Esophagus squamous epithelium (tissue), 5 donors: ENCODE measurements at places on chromosomes 12 and 14. TPM values are rescaled to one million over a fixed set of nuclear protein-coding genes. Genes with fewer than 3 reads are reported as not detected.
A peak's percentile ranks its signal among the peaks of the same experiment; 100 is the strongest.

- no peak for DNase-seq
These were observed 40.6 kb downstream of the ATF7 start for GRCh38 chr12:53585448-53586125.

- no peak for DNase-seq
These were observed 311.0 kb downstream of the NOVA1 start for GRCh38 chr14:26286913-26287205.

- no peak for DNase-seq
These were observed 56.7 kb downstream of the FOXG1 start for GRCh38 chr14:28823245-28823644.

DNA sequence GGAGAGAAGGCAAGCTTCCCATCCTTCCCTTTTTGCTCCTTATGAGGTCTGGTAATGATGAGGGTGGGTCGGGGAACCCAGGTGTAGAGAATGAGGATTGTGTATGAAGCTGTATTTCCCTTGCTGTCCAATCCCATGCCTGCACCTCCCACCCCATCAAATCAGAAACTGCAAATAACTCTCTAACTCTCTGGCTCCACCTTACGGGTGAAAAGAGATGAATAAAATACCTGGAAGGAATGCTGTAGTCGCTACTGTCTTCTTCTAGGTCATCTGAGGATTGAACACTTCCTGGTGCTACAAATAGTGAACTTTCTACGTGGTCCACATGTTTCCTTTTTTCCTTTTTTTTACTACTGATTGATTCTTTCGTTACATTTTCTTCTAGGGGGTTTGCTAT lies 38.9 kb upstream of the DICER1 start:
- no peak for DNase-seq

DNA sequence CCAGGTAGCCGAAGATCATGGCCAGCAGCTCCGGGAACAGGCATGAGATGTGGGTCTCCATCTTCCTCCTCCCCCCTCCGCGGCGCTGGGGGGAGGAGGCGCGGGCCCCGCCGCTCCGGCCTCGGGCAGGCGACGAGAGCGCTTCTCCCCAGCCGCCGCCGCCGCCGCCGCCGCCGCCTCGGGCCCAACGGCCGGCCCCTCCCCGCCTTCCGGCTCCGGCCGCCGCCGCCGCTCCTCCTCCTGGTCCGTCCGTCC lies 448 bp downstream of the FBXL14 start:
- DNase-seq: no peak

- no peak for DNase-seq
These were observed 41.3 kb downstream of the HNRNPC start for GRCh38 chr14:21227981-21228380.

DNA sequence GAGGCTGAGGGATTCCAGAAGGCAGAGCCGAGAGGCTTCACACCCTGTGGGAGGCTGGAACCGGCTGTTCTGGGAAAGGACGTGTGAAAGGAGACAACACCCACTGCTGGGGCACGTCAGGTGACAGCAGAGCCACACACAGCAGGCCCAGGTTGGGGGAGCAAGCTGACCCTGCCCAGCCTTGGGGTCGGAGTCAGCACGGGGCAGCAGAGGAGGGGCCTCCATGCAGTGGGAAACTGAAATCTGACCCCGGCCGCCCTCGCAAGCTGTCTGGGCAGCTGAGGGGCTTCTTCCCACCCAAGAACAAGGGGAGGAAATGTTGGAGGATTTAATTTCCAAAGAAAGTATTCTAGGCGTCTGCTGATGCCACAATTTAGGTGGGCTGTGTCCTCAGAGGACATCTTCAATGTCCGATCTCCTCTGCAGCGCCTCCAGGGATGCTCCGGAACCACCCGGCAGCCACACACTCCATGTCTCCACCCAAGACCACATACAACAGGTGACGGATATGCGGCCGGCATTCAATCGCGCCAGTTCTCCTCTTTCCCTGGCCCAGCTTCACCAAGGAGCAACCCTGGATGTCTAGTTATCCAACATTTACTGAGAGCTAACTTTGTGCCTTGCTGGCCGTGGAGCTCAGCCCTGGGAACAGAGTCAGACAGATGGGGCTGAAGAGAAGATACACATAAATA lies 30.7 kb downstream of the SNRNP35 start:
- no peak for DNase-seq

- DNase-seq: no peak
These were observed 1.6 kb downstream of the GSG1 start for GRCh38 chr12:13101821-13102375.

GRCh38 chr14:89399157-89399556 lies 17.9 kb downstream of the FOXN3 start:
- DNase-seq: no peak

GRCh38 chr12:9727813-9728212 lies 5.1 kb downstream of the CLECL1 start:
- DNase-seq: no peak

DNA sequence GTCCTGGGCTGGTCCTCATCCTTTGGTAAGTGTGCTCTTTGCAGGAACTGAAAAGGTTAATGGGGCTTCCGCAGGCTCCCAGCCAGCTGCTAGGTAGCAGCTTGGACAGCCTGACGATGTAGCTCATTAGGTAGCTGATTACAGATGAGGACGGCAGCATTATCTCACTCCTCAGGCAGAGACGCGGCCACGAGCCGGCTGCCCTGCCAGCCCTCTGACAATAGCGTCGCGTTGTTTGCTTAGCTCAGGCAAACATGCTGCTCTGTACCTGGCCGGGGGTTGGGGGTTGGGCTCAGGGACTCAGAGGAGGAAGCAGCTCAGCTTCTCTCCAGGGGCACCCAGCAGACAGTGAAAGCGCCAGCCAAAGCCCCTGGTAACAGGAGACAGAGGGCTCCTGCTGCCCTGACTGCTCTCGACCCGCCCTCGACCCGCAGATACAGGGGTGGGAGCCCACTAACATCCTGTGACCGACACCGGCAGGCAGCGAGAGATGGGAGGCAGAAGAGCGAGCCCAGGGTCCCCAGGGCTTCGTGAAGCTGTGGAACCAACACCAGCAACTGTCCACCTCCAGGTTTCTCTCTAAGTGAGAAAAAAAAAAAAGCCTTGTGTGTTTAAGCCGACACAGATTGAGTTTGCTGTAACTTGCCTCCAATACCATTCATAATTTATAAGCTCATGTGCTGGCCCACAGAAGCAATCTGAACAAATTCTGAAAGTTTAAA lies 53.4 kb upstream of the DLK1 start:
- DNase-seq: no peak

DNA sequence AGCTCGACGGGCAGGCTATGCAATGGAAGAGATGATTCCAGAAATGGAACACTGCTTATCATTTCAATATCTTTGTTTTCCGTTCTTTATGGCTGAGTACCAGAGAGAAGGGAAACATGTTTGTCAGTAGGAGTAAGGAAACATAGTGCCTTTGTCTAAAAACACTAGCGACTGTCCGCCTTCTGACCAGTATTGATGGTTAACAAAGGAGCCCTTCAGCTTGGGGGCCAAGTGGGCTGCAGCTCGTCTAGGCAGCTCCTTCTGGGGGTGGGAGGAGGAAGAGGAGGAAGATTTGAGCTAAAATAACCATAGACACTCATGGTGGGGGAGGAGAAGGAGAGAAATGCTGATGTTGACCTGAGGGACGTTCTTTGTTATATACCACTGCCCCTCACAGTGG lies 15.0 kb downstream of the COQ5 start:
- no peak for DNase-seq

DNA sequence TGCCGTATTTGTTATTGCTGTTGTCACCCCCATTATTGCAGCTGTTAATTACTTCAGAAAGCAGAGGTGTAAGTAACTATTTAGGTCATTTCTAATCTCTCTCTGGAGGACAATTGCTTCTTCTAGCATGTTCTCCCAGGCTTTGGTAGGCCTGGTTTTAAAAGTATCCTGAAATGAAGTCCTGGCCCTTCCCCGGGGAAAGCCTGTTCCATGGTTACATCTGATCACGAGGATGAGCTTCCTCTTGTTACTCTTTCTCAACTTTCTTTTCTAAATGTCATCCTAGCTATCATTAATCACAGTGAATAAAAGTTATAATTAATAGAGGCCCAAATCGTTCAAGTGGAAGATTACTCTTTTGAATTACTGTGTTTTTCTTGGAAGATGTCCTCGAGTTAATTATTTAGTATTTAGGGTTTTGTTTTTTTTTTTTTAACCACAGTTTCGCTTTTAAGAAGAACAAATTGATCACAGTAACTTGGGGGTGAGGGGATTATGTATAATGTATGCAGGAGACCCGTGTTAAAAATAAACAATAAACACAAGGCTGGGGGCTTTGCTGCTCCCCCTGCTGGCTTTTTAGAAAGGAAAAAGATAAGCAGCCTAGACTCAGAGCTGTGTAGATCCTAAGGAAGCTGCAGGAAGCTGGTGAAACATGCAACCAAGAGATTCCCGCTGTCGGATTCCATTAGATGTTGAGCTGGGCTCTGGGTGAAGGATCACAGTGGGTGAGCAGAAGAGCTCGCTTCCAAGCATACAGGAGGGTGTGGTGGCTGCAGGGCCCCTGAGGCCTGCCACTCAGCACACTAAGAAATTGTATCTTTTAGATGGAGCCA lies 420.1 kb downstream of the FUT8 start:
- DNase-seq: no peak

DNA sequence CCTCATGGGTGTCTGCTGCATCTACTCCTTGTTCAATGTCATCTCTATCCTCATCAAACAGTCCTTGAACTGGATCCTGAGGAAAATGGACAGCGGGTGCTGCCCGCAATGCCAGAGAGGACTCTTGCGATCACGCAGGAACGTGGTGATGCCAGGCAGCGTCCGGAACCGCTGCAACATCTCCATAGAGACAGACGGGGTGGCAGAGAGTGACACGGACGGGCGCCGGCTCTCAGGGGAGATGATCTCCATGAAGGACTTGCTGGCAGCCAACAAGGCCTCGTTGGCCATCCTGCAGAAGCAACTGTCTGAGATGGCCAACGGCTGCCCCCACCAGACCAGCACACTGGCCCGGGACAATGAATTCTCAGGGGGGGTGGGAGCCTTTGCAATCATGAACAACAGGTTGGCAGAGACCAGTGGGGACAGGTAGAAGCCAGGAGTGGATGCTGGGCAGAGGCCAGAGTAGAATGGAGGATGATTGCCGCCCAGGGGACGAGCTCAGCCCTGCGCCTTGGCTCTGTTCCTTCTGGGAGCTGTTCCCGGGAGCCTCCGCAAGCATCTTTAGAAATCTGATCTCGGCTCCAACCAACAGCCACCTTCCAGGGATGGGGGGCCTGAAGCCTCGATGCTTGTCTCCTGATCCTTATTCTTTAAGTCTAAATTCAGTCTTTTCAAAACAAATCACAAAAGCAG lies 71.6 kb upstream of the PSMC1 start:
- DNase-seq: no peak

- no peak for DNase-seq
These were observed 224.6 kb upstream of the FOXN3 start for GRCh38 chr14:89641495-89642175.

DNA sequence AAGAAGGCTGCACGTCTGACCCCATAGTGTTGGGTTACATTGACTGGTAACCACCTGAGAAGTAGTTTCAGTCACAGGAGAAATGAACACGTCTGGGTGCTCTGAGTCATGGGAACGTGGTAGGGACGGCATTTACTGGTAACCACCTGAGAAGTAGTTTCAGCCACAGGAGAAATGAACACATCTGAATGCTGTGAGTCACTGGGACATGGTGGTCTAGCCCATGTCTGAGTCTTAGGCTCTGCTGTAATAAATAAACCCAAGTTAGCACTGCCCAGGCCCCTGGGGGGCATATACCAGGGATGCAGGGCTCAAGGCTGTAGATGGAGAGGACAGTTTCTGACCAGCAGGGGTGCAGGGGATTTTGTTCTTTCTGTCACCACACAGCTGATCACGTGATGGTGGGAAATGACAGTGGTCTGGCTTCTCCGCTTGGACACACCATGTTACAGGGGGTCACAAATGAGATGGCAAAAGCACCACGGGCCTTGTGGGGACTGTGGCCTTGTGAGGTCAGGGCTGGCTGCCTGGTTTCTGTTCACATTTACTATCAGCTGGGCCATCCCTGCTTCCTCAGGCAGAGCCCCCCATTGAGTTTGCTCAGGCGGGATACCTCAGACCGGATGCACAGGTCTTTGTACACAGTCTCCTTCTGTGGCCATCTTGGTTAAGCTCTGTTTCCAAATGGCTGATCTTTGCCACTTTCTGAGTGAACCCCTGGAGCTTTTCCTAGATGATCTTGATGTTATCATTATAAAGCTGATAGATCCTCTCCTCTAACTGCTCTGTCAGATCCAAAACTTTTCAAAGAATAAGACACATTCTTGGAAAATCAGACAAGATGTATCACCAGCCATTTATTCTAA lies 9.8 kb upstream of the C12orf42 start:
- DNase-seq: no peak

- no peak for DNase-seq
These were observed 24.5 kb upstream of the TSPAN11 start for GRCh38 chr12:30902001-30902400.

DNA sequence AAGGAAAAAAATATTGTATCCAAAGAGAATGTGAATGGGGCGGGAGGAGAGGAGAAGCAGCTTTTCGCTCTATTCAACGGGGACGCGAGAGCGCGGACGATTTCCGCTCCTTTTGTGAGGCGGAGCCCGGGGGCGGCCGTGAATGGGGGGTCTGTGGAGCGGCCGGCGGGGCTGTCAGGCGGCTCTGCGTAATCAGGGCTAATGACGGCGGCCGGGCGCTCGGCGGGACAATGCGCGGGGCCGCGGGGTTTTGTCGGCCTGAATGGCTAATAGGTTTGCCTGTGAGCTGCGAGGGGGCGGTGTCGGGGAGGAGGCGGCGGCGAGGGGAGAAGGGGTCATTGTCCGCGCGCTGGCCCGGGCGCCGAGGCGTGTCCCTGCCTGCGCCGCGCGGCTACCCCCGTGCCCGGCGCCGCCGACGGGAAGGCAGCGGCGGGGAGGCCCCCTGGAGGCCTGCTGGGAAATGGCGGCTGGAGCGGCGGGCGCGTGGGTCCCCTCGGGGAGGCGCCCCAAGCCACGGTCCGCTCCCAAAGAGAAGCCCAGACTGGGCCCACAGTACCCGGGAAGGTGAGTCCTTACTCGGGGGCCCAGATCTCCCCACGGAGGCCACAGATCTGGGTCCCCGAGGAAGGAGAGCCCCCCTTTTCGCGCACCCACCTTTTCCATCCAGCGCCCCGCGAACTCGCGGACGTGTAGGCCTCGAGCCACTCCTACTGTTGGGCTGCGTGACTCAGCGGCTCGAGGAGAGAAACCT lies 6.0 kb downstream of the SIX6 start:
- no peak for DNase-seq

GRCh38 chr14:104393898-104394381 lies 185.6 kb upstream of the C14orf180 start:
- DNase-seq: no peak

- DNase-seq: peak; percentile 48
These were observed 583 bp downstream of the CPNE8 start for GRCh38 chr12:38904537-38905479.

Gene RND1
- total RNA-seq: 0.87 TPM

Gene GUCY2C
- total RNA-seq: not detected

Gene HCAR2
- total RNA-seq: 12.0 TPM

Gene AQP6
- total RNA-seq: not detected

Gene COX8C
- not detected for total RNA-seq

Gene METTL17
- 68.3 TPM for total RNA-seq

Gene TXNDC16
- 1.5 TPM for total RNA-seq

Gene GPR68
- total RNA-seq: 14.9 TPM

Gene CCDC198
- total RNA-seq: not detected

Gene MIA2
- 38.9 TPM for total RNA-seq

Gene HSPB8
- total RNA-seq: 66.9 TPM

Gene DACT1
- 1.7 TPM for total RNA-seq
